H4 (cell line): ENCODE measurements at places on chromosomes 11 and 22. TPM values are rescaled to one million over a fixed set of nuclear protein-coding genes. Genes with fewer than 3 reads are reported as not detected.

DNA sequence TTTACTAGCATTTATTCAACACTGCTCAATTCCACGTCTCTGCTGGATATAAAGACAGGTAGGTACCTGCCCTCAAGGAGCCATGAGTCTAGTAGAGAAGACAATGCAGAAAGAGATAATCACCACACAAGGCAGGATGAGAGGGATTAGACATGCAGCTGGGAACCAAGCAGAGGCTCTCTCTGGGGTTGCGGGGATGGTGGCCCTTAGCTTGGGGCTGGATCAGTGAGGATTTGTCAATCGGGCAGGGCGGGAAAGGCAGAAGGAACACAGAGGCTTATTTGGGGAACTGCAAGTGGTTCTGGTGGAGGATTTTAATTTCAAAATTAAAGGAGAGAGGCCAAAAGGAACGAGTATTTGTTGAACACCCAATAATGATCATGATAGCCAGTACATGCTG lies 8.5 kb upstream of the DMC1 start:
- DNase-seq: no peak

The RIBC2 gene
- not detected in 2 replicates for total RNA-seq

- no peak for DNase-seq
Observed at GRCh38 chr11:37115963-37116362, 517.9 kb upstream of the RAG2 start.

DNA sequence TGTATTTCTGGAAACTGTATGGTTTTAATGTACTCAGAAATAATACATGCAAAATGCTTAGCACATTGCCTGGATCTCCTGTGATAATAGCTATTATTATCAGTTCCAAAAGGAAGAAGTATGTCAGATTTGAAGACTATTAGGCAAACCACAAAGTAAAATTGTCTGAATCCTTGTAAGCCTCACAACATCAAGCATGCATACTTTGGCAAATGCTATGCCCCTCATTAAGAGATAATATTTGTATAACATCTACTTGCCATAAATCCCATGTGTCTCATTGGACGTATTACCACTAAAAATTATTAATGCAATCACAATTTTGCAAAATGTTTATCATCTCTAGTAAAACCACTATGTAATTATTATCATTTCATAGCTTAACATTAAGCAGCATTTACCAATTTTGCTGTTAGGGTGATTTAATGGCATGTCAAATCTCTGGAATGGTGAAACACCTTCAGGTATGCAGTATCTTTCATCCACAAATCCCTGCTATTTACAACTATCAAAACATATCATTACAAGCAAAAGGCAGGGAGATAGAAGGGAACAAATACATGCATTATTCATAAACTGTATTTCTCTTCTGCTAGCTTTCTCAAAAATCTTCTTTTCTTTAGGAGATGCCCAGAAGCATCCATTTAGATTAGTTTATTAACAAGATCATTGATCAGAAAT lies 974.6 kb upstream of the RAG2 start:
- no peak for DNase-seq

GRCh38 chr22:32411402-32411801 lies 645 bp downstream of the RTCB start:
- no peak for DNase-seq

DNA sequence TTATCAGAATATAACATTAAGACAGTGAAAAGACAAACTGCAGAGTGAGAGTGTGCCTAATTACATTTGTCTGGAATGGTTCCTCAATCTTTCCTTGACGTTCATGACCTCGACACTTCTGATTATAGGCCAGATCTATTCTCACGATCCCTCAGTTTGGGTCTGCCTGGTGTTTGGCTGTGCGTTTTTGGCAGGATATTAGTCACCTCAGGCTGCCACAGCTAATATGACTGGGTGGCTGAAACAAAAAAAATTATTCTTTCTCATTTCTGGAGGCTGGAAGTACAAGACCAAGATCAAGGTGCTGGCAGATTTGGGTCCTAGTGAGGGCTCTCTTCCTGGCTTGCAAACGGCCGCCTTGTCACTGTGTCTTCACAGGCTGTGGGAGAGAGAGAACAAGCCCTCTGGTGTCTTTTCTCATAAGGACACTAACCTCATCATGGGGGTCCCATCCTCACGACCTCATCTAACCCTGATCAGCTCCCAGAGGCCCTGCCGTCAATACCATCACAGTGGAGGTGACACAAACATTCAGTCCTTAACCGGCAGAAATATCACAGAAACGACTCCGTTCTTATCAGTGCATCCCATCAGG lies 23.2 kb downstream of the IFITM10 start:
- DNase-seq: no peak

GRCh38 chr11:124872741-124873140 lies 7.5 kb downstream of the ROBO3 start:
- no peak for DNase-seq

DNA sequence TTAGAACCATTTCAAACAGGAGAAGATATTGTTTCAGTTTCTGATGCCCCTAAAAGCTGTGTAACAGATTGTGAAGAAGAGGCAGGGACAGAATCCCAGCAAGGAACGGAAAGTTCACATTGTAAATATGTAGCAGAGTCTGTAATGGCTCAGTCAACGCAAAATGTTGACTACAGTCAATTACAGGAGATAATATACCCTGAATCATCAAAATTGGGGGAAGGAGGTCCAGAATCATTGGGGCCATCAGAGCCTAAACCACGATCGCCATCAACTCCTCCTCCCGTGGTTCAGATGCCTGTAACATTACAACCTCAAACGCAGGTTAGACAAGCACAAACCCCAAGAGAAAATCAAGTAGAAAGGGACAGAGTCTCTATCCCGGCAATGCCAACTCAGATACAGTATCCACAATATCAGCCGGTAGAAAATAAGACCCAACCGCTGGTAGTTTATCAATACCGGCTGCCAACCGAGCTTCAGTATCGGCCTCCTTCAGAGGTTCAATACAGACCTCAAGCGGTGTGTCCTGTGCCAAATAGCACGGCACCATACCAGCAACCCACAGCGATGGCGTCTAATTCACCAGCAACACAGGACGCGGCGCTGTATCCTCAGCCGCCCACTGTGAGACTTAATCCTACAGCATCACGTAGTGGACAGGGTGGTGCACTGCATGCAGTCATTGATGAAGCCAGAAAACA lies 40.8 kb downstream of the IGLL1 start:
- peak; percentile 69 for DNase-seq

DNA sequence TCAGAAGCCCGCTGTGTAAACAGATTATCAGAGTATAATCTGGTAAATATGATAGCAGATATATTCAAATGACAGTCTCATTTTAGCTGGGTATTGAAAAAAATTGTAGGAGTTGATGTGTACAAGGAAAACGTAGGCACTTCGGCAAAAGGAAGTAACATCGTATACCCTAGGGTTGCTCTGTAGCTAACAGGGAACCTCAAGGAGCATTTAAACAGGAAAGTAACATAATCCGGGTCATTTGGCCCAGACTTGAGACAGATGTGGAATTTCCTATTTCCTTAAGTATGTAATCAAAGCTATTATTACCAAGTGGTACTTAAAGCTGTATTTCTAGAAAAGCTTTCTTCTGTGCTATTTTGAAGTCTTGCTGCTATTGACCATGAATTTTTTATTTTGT lies 215.6 kb downstream of the DDX10 start:
- no peak for DNase-seq

GRCh38 chr22:23204541-23205157 lies 24.3 kb downstream of the BCR start:
- no peak for DNase-seq

- DNase-seq: no peak
Observed at GRCh38 chr11:39236916-39237315, 2222.5 kb downstream of the LRRC4C start.

The NLRP10 gene
- total RNA-seq: not detected in 2 replicates

The POLR2L gene
- total RNA-seq: 199 and 210 TPM in 2 replicates

- no peak for DNase-seq
Observed at GRCh38 chr11:107785401-107785800, 73.2 kb downstream of the SLC35F2 start.

- DNase-seq: no peak
Observed at GRCh38 chr11:89420981-89421380, 70.2 kb downstream of the NOX4 start.

GRCh38 chr11:19393941-19394340 lies 153.2 kb upstream of the E2F8 start:
- DNase-seq: no peak

GRCh38 chr11:18312012-18312411 lies 9.9 kb downstream of the HPS5 start:
- no peak for DNase-seq

DNA sequence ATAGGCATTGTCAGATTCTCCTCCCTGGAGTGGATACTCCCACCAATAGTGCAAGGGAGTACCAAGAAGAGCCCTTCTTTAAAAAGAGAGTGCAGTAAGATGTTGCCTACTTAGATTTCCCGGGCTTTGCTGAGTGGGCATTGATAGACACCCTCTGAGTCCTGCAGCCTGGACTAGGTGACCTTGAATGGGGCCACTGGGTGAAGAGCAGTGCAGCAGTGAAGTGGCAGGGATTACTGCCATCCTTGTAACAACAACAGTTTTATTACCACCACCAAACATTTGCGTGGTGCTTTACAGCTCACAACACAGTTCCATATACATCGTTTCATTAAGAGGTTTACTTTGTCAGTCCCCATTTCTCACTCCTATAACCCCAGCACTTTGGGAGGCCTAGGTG lies 59.4 kb downstream of the MICAL2 start:
- DNase-seq: no peak

The SEZ6L gene
- total RNA-seq: 0.02 TPM in 1 of 2 replicates, not detected in the other

- no peak for DNase-seq
Observed at GRCh38 chr22:23190526-23190925, 10.2 kb downstream of the BCR start.

The DUSP8 gene
- total RNA-seq: 0.45 and 3.2 TPM in 2 replicates

DNA sequence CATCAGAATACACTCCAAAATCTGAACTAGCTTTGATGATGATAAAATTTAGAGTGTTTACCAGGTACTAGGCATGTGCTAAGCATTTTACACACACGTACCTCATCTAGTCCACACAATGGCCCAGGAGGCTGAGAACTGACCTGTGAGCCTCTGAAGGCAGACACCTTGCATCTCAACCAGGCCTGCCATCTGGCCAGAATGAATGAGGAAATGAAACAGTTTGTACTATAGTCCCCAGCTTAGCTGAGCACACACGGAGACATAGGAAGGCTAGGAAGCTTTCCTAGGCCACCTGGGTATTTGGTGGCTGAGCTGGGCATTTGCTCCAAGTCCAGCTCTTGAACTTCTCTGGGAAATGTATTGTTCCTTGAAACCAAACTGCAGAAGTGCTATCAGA lies 6.9 kb upstream of the SHANK3 start:
- no peak for DNase-seq

- no peak for DNase-seq
Observed at GRCh38 chr11:76336597-76336996, 44.3 kb downstream of the THAP12 start.

The GLB1L2 gene
- 17.0 and 22.5 TPM in 2 replicates for total RNA-seq

DNA sequence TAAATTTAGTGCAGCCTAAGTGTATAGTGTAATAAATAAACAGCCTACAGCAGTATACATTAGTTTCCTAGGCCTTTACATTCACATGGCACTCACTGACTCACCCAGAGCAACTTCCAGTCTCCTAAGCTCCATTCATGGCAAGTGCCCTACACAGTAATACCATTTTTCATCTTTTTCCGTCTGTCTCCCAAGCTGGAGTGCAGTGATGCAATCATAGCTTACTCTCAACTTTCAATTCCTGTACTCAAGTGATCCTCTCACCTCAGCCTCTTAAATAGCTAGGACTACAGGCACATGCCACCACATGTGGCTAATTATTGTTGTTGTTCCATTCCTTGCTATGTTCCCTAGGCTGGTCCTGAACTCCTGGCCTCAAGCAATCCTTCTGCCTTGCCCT lies 54.4 kb downstream of the FCHSD2 start:
- no peak for DNase-seq

GRCh38 chr11:2267851-2268728 lies 2.3 kb downstream of the ASCL2 start:
- no peak for DNase-seq

The MMP13 gene
- total RNA-seq: 14.9 and 15.8 TPM in 2 replicates
